ENCODE measurements at places on chromosomes 7 and 10. TPM values are rescaled to one million over a fixed set of nuclear protein-coding genes. Genes with fewer than 3 reads are reported as not detected.

COX15 gene
- 28.9 TPM for total RNA-seq

CPA2 gene
- not detected for total RNA-seq

NEURL1 gene
- 0.68 TPM for total RNA-seq

OPN4 gene
- total RNA-seq, result not detected

MET gene
- 1.3 TPM for total RNA-seq

PDK4 gene
- total RNA-seq, result 128 TPM

PDE6C gene
- total RNA-seq, result not detected

VSTM4 gene
- 5.3 TPM for total RNA-seq

HOXA4 gene
- not detected for total RNA-seq

CTNNA3 gene
- not detected for total RNA-seq

ABCA13 gene
- total RNA-seq, result not detected

SEMA3E gene
- 0.15 TPM for total RNA-seq

SPDYE8 gene
- not detected for total RNA-seq

NUTM2D gene
- total RNA-seq, result 6.0 TPM

ATRNL1 gene
- under 0.01 TPM for total RNA-seq

TSPAN13 gene
- total RNA-seq, result 7.5 TPM

MRPL32 gene
- total RNA-seq, result 54.7 TPM

SLC16A9 gene
- total RNA-seq, result 0.37 TPM

Data from cardiac ventricle fibroblast (primary cell).